Gastrocnemius medialis (tissue), 4 donors: ENCODE measurements at places on chromosomes 1 and 21.

- no peak for DNase-seq
Observed at GRCh38 chr1:180519846-180520245, 17.5 kb upstream of the ACBD6 start.

DNA sequence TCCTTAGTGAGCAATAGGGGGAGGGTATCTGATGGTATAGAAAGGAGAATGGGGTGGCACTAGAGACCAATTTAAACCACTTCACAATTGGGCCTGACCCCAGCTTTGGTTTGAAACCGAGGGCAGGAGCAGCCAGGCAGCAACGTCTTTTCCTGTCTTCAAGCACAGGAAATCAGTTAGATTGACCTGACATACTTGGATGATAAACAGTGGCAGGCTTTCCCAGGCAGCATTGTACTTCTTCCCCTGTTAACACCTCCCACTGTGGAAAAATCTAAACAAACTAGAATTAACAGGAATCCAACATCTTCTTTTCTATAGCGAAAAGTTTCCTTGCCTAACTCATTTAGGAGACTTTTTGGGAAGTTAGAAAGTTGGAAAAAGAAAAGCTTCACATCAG, 40.6 kb downstream of the SELL start:
- DNase-seq = no peak

DNA sequence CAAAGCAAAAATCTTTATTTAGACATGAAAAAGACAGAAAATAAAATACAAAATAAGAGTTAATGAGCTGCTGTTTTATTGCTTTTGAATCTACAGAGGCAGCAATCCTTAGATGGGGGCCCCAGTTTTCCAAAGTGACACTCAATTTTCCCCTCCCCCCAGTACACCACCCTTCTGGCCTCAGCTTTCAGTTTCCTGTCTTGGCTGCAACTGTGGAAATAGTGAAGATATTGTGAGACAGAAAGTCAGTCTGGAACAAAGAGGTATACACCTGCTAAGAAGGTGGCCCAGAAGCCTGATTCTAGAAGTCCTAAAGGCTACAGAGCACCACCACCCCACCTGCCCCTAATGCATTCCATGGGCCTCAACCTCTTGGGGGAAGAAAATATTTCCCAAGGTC, 1.1 kb upstream of the MTMR11 start:
- no peak for DNase-seq

DNA sequence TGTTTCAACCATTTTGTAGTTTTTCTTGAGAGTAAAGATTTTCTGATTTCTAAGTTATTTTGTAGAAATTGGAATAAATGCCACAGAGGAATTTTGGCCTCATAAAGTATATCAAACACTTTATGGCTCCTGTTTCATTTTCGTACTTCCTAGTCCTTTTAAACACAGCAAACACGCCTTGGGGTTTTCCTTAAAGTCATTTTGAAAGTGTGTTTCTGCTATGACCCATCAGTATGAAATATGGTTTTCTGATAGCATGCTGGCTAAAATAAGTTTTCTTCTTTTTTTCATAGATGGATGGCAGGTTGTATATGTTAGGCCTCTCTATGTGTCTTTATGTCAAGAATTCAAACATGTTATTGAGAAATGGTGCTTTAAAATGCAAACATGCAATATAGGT, 940.1 kb upstream of the TMPRSS15 start:
- DNase-seq = no peak

DNA sequence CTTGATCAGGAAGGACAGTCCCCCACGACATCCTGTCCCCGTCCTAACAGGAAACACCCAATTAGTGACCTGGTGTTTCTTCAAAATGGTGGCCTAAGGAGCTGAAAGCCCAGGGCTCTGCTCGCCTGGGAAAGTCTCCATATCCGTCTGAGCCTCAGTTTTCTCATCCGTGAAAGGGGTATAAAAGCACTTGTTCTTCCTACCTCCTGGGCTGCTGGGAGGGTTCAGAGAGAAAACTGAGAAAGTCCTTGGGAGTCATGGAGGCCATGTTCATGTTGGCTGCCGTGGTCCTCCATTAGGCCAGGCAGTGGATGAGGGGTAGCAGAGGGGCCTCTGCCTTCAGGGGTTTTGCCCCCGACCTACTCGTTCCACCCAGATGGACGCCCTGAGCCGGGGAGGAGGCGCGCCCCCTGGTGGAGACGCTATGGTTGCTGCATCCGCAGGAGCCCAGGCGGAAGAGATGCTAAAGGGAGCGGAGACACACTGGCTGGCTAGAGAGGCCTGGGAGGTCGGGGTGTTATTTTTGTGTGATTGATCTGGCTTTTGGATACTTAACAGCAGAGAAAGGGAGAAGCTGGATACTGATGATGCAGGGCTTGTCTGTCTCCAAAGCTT, 113.5 kb downstream of the PRDM2 start:
- no peak for DNase-seq

GRCh38 chr1:44603718-44604117, 70.6 kb downstream of the TMEM53 start:
- no peak for DNase-seq

- no peak for DNase-seq
Observed at GRCh38 chr1:177848577-177848976, 121.3 kb downstream of the SEC16B start.

DNA sequence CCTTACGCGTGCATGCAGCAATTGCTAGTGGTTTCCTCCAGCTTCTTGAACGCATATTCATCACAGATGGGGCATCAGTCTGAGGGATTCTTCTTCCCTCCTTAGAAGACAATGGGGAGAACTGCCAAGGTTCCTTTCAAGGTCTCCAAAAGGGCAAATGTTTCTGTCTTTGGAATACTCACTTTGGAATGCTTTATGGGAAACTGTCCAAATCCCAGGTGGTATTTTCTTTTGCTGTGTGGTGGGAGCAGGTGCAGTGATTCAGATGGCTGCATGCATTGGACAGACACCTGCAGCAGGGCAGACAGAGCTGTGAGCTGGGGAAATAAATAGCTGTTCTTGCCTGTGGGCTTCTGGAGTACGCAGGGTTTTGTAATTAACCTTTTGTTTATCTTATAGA, 40.5 kb downstream of the URB2 start:
- no peak for DNase-seq

DNA sequence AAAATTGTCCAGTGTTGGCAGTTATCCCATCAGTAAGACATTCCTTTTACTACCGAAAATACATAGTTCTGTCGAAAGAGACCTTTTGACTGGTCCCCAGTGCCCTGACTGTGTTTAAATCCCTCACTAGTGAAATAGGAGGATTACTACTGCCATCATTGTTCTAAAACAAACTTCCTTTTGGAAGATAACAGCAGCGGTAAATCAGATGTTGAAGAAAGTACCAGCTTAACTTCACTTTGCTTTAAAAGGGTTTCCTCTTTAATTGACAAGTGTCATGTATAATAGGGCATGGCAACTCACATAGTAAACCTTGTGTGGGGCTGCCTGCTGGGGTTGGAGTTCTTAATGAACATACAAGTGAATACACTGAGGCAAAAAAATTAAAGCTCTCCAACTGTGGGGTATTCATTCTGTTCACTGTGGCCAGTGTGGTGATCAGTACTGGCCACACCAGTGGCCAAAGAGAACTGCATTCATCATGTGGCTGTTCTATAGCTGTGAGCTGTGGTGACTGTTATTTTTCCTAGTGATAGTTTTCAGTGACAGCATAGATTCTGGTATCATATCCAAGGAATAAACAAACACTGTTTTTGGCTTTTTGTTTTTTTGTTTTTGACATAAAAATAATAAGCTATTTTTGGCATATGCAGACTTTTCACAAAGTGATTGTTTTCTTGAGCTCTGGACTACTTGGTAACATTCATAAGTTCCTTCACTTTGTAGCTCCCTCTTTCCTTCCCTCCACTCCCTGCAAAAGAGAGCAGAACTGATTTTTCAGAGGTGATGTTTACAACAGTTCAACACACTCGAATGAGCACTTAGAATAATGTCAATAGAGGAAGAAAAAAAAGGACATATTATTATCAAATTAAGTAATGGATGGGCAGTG, 74.5 kb downstream of the NFIA start:
- no peak for DNase-seq

DNA sequence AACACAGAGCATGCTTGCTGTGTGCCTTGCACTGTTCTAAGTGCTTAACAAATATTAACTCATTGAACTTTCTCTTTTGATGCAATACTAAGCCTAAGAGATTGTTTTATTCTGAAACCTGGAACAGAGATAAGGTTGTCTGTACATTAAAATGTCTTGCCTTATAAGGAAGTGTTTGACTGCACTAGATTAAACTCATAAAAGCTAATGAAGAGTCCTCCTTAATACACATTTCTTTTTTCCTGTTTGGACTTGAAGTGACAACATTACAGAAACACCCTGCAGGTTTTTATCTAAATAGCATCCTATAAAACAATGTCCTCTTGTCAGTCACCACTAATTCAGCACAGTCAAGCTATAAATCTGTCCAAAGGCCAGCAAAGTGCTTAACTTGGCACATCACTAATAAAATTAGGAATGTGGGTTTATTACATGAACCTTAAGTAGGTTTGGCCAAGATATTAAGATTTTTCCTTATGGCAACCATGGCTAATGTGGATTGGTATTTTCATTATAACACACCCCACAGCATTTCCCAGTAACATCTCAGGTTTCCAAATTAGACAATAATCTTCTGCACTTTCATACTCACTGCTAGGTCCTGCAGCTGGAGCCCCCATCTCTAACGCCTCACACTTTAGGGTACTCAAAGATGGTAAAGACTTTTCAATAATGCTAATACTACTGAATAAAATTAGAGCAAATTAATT, 389.7 kb downstream of the LMO4 start:
- DNase-seq = no peak

DNA sequence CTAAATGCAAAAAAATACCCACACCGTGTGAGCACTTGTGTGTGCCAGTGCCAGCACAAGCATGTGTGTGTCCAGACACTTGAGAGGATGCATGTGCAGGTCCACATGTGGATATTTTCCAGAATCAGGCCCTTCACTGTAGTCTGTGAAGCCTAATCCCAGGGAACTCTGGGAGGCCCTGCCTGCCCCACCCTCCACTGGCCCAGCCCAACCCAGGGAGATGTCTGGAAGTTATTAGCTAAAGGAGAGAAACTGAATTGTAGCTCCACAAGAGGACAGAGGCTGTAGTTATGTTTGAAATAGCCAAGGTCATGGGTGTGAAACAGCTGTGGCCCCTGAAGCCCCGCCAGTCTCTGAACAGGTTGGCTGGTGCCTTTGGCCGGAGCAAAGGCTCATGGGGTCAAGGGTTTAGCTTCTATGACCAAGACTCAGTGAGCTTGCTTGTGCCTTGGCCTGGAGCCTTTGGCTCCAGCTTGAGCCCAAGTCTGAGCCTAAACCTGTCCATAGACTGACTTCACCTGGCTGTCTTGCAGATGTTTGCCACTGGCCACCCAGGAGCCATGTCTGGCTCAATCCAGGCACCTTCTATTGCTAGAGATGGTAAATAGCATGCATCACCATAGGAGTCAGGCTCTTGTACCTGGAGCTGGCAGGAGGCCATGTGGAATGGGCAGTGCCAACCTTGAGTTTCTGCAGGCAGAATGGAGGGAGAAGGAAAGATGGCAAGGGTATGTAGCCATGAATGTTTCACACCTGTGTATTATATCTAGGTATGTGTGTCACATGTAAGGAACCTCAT, 69.9 kb downstream of the TMEM53 start:
- DNase-seq = no peak

- no peak for DNase-seq
Observed at GRCh38 chr1:225886159-225887029, 2.6 kb downstream of the LEFTY1 start.

DNA sequence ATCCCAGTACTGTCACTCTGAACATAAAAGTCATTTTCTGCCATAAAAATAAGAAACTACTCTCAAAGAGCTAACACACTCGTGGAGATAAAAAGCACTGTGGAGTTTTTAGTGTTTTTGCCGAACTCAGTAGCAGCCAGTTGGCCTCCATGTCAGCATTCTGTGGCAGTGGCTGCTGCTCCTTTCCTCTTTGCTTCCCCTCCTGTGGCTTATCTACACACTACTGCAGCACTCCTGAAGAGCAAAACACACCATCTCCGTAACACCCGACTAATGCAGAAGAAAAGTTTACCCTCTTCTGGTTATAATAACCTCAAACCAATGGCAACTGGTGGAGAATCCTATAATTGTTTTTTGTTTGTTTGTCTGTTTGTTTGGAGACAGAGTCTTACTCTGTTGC, 44.9 kb downstream of the RAB3GAP2 start:
- DNase-seq = no peak

DNA sequence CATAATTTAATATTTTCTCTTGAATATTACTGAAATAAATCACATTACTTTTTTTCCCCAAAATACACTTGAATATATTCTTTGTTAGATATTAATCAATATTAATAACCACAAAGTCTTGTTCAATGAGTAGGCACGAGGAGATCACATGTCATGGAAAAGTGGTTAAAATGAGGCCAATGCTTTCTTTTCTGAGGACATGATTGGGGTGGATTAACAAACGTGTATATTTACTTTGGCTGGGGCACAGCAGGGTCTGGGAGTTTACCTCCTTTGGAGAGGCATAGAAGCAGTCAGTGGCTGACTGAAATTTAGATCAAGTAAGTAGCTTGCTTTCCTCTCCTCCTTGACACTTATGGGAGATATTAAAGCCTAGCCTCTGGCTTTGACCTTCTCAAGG, 664.3 kb upstream of the B3GALT2 start:
- no peak for DNase-seq
